Hematopoietic multipotent progenitor cell treated with erythropoietin and hydrocortisone succinate and interleukin-3 and kit ligand, for 6 days (in vitro differentiated cells): ENCODE measurements at places on chromosomes 4 and X.

DNA sequence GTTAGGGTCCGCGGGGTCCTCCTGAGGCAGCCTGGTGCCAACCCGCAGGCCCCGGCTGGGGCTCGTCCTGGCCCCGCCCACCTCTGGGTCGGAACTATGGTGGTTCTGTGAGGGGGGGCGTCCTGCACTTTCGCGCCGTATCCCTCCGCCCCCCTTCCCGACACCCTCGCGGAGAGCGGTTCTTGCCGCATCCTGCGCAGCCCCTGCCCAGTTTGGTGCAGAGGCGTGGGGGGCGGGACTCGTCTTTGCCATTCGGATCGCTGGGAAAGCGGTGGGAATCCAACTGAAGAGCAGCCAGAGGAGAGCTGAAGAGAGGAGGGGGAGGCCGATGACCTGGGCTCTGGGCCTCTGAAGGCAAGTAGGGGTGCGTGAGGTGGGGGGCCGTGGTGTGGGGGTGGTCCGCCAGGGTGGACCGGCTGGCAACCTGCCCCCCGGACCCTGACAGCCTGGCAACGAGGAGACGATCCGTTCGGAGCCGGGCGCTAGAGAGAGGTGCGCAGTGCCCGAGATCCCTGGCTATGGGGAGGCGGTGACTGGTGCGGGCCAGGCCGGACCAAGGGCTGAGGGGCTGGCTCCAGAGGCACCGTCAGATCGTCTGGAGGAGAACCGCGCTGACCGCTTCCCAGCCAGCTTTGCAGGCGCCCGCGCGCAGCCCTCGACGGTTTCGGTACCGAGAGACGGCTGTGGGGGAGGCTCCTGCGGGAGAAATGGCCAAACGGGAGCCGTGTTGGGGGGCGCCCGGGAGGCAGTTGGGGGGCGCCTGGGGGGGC, at the start of gene GPRASP1:
TSS of gene GPRASP1 (plus strand) at position 242 of the 770 bp plus-strand sequence. CDS start 2,431 bp downstream, outside the sequence.
- peak; percentile 8 for DNase-seq

- no peak for DNase-seq
These were observed 14.8 kb downstream of the RPL34 start for GRCh38 chr4:108635070-108635655.

DNA sequence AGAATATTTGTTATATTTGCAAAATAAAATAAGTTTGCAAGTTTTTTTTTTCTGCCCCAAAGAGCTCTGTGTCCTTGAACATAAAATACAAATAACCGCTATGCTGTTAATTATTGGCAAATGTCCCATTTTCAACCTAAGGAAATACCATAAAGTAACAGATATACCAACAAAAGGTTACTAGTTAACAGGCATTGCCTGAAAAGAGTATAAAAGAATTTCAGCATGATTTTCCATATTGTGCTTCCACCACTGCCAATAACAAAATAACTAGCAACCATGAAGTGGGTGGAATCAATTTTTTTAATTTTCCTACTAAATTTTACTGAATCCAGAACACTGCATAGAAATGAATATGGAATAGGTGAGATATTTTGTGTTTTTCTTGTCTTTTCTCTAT, at the start of gene AFP:
TSS of gene AFP (plus strand) at position 238 of the 400 bp plus-strand sequence. CDS start at position 280, 42 bp downstream.
- DNase-seq = no peak

DNA sequence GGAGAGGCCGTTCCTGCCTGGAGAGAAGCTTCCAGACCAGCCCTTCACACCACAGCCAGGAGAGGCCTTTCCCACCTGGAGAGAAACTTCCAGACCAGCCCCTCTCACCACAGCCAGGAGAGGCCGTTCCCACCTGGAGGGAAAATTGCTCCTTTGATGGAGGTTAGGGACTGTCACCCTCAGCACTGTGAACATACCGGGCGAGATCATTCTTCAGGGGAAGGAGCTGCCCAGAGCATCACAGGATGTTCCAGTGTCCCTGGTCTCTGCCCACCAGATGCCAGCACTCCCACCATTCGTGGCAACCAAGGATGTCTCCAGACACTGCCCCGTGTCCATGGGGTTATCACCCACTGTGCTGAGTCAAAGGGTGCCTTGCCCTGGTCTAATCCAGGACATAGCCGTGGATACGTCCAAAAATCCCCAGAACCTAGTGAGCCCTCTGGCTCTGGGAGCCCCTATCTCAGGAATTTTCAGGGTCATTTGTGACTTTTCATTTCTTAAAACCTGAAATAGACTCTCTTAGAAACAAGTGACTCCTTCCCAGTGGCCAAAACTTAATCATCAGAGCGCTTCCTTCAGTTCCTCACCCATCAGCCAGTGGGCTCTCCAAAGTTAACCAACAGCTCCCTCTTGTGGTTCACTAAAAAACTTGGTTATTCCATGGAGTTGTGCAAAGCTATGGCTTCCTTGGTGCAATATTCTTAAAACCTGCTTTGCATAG, 80.2 kb downstream of the CRMP1 start:
- peak; percentile 92 for DNase-seq

GRCh38 chr4:2432991-2433530, 14.3 kb downstream of the CFAP99 start:
- peak; percentile 54 for DNase-seq

DNA sequence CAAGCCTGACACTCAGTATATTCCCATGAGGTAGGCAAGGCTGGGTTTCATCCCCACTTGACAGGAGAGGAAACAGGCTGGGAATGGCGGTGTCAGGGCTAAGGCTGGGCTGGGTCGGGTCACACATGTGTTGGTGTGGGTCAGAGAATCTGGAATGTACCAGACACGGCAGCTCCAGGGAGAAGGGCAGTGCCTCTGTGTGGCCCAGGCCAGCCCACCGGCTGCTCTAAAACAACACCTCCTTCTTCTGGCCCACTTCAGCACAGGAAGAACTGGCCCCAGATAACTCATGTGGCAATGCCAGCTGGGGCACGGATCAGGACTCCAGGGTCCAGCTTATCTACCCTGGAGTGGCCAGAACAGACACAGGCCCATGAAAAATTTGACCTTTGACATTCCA, 6.3 kb downstream of the HAUS7 start:
- DNase-seq = no peak

DNA sequence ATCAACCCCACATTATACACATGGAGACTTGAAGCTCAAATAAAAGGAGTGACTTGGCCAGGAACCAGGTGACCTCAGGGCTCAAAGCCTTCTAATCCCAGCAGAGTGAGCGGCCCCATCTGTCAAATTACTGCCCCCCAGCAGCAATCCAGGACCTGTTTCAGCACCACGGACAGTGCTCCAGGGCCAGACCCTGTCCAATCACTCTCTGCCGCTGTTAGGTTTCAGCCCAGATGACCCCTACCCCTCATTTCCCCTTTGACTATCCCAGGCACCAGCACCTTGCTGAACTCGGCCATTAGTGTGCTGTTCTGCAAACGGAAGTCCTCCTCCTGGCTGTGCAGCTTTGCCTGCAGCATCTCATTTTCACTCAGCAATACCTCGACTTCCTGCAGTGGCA, 5.1 kb downstream of the GRIPAP1 start:
- DNase-seq = peak; percentile 49

DNA sequence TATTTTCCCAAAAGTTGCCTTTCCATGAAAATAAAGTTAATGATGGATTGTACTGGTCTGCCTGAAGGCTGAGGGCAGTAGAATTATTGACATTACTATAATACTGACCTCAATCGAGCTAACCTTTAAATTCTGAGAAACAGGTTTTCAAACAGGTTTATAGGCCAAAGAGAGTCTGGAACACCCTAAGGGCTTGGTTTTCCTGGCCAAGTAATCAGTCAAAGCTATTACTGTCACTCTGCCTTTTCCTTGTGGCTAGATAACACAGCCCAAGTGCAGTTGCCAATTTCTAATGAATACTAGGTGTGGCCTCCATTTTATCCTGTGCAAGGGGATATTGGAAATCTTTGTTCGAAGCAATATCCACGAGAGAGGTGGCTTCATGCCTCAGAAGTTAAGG, 75.2 kb downstream of the INTS12 start:
- DNase-seq = no peak

GRCh38 chr4:10974371-10974770, 289.8 kb upstream of the CLNK start:
- DNase-seq = no peak

DNA sequence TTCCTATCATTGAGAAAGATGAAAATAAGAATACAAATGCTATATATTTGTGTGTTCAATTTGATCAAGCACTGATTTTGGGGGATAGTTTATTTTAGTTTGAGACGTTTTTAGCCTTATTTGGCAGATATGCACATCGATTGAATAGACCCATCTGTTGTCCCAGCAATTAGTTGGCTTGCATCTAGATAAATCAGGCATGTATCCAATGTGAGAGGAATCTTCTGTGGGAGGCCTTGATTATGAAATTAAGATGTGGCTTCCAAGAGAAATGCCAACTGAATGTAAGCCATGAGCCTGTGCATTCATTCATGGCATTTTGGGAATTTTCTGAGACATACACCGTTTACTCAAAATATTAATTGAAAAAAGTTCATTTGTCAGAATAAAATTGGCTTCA, 623.1 kb downstream of the TECRL start:
- DNase-seq = no peak

- DNase-seq = peak; percentile 9
These were observed 17.7 kb downstream of the IL21 start for GRCh38 chr4:122603156-122603574.

GRCh38 chr4:8025668-8026067, 86.0 kb upstream of the AFAP1 start:
- DNase-seq = no peak

GRCh38 chr4:24274381-24274941, 309.9 kb downstream of the DHX15 start:
- DNase-seq = no peak

- no peak for DNase-seq
These were observed 23.9 kb downstream of the ADRA2C start for GRCh38 chr4:3790006-3790561.

GRCh38 chr4:8913121-8913857, 41.6 kb upstream of the HMX1 start:
- no peak for DNase-seq

- DNase-seq = no peak
These were observed 266.3 kb upstream of the RASGEF1B start for GRCh38 chr4:81737865-81738559.

DNA sequence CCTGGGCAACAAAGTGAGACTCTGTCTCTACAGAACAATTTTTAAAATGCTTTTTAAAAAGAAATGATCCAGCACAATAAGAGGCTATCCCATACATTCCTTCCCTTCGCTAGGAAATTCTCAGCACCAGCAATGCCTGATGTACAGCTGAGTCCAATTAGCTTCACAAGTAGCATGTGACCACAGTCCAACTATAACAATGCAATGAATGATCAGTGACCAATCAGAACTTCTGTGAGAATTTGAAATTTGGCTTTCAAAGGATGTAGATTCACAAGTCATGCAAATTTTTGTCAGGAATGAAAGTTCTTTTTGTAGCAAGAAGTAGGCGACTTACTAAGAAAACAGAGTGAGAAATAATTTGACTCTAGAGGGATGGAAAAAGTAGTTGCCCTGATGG, 278.5 kb upstream of the UGT8 start:
- DNase-seq = no peak

GRCh38 chr4:148103597-148104355, 338.4 kb downstream of the NR3C2 start:
- no peak for DNase-seq

GRCh38 chrX:11261260-11261659, 32.0 kb upstream of the AMELX start:
- DNase-seq = no peak

GRCh38 chrX:115058276-115058675, 40.9 kb upstream of the IL13RA2 start:
- DNase-seq = no peak

GRCh38 chrX:20995829-20996228, 378.4 kb upstream of the CNKSR2 start:
- no peak for DNase-seq

DNA sequence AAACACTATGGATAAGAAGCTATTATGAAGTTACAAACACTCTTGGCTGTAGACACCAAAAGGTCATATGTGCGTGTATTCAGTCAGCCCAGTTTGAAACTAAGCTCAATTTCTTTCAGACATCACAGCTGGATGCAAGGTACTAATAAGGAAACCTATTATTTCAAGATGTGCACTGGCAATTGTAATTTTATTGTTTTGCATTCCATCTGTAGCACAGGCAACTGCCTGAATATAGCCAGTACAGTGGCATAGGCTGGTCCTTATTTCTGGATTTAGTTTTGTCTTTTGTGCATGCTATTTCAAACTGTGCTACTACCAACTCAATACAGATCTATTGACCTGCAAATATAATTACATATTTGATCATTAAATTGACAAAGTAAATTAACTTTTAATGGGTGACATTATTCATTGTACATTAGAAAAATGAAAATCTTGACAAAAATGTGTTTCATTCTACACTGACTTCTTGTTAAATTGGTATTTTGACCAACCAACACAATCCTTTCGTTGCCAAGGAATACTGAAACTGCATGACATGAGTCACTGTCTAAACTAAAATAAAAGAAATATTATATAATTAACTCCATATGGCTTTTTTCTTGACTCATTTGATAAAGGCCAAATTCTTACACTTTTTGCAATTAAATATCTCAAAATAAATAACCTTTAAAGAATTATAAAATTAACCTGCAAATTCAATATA, 594.3 kb upstream of the ADGRL3 start:
- DNase-seq = no peak

- DNase-seq = no peak
These were observed 57.6 kb upstream of the PPP2R3B start for GRCh38 chrX:444305-444704.

DNA sequence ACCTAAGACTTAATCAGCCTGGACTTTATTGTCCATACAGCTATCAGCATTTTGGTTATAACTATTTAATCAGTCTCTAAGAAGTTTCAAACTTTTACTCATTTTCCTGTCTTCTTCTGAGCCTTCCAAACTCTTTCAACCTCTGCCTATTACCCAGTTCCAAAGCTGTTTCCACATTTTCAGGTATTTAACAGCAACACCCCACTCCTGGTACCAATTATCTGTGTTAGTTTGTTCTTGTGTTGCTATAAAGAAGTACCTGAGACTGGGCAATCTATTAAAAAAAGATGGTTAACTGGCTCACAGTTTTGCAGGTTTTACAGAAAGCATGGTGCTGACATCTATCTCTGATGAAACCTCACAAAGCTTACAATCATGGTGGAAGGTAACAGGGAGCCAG, 195.6 kb downstream of the NPNT start:
- no peak for DNase-seq

DNA sequence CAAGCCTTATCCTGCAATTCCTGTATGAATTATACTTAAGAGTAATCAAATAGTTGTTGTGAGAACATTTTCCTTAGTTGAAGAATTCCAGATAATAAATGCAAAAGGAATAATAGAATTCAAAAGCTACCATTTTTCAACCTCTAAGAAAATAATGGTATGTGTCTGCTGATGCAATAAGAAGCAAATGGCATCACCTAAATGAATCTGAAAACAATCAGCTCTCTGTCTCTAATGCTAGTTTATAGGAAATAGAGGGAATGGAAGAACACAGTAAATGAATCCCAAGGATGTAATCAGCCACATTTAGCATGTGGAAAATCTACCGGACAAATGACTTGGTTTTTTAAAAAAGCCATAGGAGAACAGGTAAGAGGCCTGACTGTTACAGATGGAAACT, 115.1 kb downstream of the DCHS2 start:
- no peak for DNase-seq

GRCh38 chr4:1152290-1152689, 20.1 kb downstream of the SPON2 start:
- DNase-seq = no peak
